ENCODE measurements at places on chromosomes 2 and 18.

- no peak for DNase-seq
These were observed 11.9 kb upstream of the CREG2 start for GRCh38 chr2:101399021-101399799.

- DNase-seq: no peak
These were observed 45.1 kb upstream of the TNP1 start for GRCh38 chr2:216904974-216905373.

- no peak for DNase-seq
These were observed 426.5 kb downstream of the SLC4A3 start for GRCh38 chr2:220053919-220054318.

DNA sequence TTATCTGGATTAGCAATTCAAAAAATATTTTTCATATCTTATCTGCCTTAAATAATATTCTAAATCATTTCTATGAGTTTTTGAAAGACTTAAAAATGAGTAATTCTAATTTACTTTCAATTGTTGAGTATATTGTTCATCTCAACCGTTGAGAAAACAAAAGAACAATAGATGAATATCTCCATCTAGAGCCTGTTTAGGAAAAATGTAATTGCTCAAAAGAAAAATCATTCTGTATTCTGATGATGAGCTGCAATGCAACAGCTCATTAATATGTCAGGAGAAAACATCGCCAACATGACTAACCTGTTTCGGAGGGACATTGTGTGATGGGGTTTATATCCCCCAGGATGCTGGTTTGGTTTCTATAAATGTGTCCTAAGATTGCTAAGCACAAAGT lies 417.6 kb downstream of the SUCLG1 start:
- DNase-seq: no peak

GRCh38 chr2:138522556-138522955 lies 21.0 kb downstream of the SPOPL start:
- DNase-seq: no peak

DNA sequence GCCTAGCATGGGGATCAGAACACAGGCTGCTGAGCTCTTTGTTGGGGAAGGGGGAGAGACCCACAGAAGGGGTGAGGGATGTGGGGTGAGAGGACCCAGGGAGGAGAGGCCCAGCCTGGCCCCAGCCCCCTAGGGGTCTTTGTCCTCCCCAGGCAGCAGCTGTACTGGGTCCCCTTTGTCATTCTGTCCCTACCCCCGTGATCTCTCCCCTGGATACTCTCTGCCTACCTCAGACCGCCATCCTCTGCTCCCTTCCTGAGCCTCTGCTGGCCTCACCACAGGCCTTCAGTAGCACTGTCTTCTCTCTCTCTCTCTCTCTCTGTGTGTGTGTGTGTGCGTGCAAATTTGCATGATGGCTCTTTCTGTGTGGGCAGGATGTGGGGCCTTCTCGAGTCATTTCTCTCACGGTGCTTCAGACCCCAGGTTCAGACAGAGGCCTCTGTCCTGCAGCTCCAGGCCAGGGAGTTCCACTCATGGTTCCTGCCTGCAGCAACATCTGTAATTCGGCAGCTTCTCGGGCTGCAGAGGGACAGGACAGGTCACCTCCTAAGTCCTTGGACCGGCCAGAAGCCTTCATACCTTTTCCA lies 1.4 kb downstream of the PSD4 start:
- DNase-seq: peak; percentile 87

DNA sequence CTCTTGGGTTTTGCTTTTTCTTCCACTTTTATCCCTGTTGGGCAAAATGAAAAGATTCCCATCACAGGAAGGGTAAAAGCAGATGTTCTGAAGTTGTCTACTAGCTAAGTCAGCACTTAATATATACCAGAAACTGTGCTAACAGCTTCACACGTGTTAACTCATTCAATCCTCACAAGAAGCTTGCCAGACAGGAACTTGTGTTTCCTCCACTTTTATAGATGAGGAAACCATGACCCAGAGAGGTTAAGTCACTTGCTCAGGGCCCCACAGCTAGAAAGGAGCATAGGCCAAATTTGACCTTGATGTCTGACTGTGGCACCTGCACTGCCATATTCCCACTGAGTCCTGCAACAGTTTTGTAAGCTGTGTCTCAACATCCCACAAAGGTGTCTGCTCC lies 76.8 kb upstream of the EPC2 start:
- peak; percentile 49 for DNase-seq

DNA sequence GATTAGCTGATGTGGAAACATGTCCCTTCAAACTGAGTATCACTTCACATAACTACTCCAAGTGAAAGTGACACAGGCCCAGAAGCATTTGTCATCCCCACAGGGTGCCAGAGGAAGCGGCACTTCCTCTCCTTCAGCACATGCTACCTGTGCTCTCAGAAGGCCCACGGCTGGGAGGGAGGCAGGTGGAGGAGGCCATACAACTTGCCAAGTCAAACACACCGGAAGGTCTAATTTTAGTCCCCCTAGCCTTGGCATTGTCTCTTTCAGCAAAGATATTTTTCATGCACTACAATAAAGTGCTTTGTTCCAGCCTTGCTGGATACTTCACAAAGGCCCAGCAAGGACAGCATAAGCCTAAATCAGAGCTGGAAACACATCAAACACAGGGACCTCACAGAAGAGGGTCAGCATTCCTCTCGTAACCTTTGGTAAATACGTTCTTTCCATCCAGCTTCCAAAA lies 38.0 kb downstream of the VSNL1 start:
- DNase-seq: no peak

DNA sequence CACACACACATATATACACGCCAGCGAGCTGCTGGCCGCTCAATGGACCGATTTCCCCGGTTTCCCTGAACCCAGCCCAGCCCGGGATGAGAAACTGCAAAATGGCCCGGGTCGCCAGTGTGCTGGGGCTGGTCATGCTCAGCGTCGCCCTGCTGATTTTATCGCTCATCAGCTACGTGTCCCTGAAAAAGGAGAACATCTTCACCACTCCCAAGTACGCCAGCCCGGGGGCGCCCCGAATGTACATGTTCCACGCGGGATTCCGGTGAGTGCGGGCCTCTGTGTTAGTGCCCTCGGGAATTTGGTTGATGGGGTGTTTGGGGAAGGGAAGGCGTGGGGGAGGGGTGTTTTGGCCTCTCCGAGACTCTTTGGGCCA lies 392 bp downstream of the ST8SIA3 start:
- no peak for DNase-seq

DNA sequence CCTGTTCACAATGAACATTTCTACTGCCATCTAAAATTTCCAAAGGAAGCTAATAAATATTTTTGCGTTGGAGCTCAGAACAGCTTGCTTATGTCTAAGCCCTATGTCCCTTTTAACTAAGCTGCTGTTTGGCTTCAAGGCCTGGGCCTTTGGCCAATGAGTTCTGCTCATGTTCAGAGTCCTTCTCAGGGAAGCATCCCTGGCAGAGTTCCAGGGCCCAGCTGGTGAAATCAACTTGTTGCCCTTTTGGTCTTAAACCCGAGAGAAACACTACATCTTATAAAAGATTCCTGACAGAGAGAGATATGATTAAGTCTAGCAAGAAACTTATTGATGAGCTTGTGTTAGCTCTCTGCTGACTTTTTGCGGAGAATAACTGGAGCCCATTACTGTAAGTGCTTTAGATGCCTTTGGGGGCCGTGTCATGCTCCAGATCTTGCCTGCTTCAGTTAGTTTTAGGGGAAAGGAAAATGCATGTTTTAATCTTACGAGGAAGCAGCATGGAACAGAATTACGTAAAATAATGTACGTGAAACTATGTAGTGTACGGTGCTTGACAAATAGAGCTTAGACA lies 102.5 kb upstream of the NOSTRIN start:
- no peak for DNase-seq

- DNase-seq: peak; percentile 21
These were observed 784.8 kb upstream of the CDH2 start for GRCh38 chr18:28961669-28962228.

DNA sequence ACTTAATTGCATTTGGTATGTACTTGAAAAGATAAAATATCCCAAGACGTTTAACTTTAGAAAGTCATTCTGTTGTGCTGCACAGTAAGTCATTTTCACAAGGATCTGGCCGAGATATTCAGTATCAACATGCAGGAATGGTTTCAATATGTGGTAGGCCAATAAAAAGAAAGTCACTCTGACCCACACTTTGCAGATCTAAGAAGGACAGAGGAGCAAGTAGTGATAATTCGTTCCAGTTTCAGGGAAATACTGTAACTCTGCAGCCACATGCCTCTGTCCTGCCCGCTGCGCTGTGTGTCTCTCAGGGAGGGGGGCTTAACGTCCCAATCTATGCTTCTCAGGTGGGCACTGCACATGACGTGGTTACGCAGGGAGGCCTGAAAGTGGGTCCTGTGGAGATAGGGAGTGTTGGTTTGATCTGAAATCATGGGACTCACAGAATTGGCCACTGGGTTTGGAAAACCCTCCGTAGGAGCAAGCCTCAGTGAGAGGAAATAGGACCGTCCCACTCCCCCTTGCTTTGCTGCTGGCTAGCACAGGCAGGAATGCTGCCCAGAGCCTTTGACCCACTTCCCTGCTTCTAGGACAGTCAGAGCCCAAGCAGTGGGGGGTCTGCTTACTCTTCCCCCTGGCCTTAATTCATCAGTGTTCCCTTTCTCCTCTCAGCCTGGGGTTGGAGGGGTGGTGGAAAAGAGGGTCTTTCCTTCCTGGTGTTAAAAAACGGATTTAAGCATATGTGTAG lies 314.7 kb upstream of the SPRED2 start:
- DNase-seq: no peak

DNA sequence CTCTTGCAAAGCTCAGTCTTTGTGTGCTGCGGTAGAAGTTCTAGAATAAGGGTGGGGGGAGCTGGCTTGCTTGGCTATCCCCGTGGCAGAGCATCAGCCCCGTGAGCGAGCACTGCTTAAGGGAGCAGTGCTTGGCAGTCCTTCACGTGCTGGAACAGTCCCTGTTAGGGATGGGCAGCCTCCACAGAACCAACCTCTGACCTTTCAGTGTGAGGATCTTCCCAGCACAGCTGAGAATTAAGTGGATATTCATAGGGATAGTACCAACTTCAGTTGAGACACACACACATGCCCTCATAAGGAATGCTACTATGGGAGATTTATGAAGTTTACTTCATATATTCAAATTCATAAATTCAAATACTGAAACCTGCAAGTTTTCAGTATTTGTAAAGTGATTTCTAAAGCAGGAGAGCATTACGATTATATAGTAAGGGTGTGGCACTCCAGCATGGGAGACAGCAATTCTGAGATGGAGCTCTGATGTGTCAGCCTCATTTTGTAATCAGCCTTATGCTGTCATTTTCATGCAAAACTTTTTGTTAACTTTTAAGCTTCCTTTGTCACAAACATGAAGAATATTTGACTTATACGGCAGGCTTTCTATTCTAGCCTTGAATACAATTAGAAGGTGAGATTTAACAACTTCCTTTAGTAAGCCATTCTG lies 39.5 kb downstream of the ATP9B start:
- DNase-seq: no peak

GRCh38 chr18:26555804-26556553 lies 7.6 kb upstream of the KCTD1 start:
- DNase-seq: no peak

GRCh38 chr2:169066897-169067296 lies 2.5 kb upstream of the DHRS9 start:
- no peak for DNase-seq

GRCh38 chr18:70377857-70378701 lies 89.2 kb downstream of the SOCS6 start:
- no peak for DNase-seq

DNA sequence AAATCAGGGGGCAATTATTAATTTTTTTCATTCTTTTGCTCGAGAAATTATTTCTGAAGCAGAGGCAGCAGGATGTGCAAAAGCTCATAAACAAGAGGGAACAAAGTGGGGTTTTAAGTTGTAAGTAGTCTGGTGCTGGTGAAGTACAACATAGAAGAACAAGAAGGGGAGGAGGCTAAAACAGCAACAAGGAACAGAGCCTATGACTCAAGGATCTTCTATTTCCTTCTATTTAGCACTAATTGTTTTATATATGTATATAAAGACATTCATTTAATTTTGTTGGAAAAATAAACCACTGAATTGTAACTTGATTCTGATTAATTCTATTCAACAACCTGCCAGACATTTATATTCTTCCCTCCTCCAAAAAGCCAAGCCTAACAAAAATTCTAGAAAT lies 35.0 kb downstream of the YES1 start:
- DNase-seq: no peak

GRCh38 chr2:197673106-197673505 lies 2.3 kb downstream of the RFTN2 start:
- no peak for DNase-seq

DNA sequence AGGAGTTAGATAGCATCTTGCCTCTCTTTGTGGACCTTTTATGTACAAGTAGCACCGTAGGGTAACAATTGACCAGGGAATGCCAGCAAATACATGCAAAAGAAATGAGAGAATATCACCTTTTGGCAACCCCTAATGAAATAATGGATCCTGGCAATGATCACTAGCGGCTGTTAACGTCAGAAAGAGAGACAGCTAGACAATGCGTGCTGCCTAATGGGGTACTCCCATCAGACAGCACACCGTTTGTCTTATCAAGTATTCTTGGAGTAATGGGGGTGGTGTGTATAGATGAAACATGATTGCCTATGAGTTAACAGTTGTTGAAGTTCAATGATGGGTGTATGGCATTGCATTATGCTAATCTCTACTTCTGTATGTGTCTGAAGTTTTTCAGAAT lies 1.6 kb downstream of the ELAC1 start:
- DNase-seq: no peak

GRCh38 chr2:73588177-73588576 lies 54.0 kb downstream of the NAT8 start:
- DNase-seq: peak; percentile 8

DNA sequence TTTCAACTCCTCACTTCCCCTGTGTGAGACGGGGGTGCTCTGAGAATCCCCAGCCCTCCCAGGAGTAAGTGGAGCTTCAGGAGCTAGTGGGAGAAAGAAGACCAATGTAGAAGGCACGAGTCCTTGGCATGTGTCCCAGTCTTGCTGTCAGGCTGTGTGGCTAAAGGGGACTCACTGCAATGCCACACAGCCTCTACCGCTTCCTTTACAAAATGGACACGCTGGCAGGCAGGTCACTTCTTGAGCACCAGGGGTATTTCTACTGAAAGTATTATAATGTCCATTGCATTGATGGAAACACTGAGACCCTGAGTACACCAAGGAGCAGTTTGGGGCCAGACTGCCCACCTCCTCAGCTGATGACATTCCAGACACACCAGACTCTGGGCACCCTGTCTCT lies 35.8 kb upstream of the MARCO start:
- no peak for DNase-seq

DNA sequence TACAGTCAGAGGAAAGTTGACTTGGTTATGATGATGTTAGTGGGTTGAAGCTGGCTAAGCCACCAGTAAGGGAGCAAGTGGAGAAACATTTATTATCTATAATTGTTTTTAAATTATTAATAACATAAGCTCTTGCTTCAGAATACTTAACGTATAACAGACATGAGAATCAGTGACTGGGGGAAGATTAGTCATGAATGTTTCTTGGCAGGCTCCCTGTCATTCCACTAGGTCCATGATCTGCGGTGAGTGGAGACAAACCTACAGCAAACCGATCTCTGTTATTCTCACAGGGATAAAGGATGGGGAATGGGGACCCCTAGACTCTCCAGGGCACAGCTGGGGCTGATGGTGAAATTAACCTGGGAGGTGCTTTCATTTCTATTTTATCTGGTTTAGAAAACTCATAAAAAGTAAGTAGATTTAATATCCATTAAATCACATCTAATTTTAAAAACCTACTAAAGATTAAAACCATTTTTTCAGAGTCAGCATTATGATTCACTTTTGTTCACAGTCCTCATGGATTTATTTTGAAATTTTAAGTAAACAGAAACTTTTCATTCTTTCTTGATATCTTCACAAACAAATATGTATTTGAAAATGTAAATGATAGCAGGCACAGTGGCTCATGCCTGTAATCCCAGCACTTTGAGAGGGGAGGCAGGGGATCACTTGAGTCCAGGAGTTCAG lies 420.3 kb downstream of the PTPRM start:
- no peak for DNase-seq
